Cerebellar nuclear complex (tissue), 1 donor: ENCODE measurements at places on chromosomes 1 and 21.

DNA sequence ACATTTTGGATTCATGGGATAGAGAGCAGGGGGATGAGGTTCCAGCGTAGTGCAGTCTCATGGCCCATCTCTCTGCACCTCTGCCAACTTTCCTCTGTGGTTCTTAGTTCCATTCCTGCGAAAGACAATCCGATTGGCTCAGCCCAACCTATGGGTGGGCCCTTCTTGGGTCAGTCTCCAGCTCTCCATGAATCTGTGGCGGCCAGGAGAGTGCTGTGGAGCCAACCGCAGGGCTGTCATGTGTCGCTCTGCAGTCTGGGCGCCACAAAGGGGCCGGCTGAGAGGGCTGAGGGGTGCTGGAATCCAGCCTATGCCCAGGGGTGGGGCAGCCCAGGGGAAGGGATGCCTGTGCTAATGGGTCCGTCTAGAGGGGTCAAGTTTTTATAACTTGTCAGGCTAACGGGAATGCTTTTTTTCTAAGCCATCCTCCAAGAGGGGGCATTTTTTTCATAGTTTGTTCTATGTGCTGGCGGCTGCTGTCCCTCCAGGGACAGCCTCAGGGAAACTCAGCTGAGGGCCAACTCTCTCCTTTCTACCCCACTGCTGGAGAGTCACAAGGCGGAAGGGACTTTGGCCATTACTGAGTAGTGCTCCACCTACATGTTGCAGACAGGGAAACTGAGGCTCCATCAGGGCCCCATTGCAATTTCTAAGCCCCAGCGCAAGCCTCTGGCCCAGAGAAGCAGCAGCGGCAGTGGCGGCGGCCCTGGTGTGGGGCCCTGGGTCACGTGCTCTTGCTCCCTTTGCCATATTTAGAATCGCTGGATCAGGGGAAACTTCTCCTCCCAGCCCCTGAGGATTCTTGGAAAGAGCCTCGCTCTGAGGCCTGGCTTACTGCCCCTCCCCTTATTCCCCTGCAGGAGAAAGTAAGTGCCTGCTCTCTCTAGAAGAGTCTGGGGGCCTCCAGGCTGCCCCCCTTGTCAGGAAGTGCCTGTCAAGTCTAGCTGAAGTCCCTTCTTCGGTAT lies 23.4 kb downstream of the KCNQ4 start:
- no peak for DNase-seq

DNA sequence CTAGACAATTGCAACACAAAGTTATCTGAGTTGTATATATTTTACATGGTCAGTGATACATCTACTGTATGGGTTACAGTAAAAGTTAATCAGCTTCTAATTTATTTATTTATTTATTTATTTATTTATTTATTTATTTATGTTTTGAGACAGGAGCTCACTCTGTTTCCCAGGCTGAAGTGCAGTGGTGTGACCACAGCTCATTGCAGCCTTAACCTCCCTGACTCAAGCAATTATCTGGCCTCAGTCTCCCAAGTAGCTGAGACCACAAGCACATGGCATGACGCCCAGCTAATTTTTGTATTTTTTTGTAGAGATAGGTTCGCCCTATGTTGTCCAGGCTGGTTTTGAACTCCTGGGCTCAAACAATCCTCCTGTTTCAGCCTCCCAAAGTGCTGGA lies 241.6 kb downstream of the PTPRC start:
- DNase-seq = no peak

- DNase-seq = no peak
Observed at GRCh38 chr1:23763041-23763577, 15.1 kb upstream of the PITHD1 start.

DNA sequence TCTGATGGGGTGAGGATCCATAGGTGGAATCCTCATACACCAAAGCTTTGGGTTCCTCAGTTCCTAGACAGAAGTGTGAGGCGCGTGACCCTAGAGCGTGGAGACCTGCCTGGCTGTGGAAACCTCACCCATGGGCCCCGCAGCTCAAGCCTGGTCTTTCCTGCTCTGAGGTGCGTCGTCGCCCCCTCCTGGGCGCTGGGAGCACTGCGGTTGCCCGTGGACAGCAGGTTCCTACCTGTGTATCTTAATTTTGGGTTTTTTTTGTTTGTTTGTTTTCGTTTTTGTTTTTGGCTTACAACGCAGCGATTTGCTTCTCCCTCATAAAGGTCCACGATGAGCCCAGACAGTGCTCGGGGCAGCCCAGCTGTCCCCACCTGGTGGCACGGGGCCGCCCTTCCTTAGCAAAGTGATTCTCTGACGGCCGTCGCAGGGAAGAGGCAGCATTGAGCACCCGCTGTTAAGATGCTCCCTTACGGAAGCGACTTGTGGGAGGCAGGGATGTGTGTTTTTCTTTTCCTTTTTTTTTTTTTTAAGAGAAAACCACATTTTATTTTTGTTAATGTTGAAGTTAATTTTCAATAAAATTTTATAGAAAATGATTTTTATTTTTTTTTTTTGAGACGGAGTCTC lies 36.5 kb upstream of the TRAPPC10 start:
- no peak for DNase-seq

- no peak for DNase-seq
Observed at GRCh38 chr1:193309936-193310475, 123.6 kb upstream of the B3GALT2 start.

DNA sequence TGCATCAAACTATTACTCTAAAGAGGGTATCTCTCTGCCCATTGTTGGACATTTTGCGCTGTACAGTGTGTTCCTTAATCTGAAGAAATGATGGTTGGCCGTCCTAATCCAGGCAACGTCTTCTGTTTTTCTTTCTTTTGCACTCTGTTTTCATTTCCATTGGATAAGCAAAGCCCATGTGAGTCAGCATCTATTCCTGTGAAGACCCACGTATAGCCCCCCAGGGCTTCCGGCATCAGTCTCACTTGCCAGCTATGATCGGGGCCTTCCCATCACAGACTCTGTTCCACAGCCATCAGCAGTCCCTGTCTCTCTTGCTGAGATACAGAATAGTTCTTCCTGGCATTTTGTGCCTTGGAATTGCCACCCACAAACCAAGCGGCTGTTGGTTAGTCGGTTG lies 29.2 kb upstream of the BRDT start:
- DNase-seq = no peak

GRCh38 chr1:83632906-83633305 lies 366.0 kb downstream of the TTLL7 start:
- DNase-seq = no peak

- no peak for DNase-seq
Observed at GRCh38 chr1:111218701-111219556, 8.6 kb upstream of the CHI3L2 start.
